ENCODE measurements at places on chromosomes 7 and 10.
A peak's percentile ranks its signal among the peaks of the same experiment; 100 is the strongest.

GRCh38 chr10:58513188-58514110 is 777 bp downstream of the BICC1 start:
- no peak for DNase-seq

DNA sequence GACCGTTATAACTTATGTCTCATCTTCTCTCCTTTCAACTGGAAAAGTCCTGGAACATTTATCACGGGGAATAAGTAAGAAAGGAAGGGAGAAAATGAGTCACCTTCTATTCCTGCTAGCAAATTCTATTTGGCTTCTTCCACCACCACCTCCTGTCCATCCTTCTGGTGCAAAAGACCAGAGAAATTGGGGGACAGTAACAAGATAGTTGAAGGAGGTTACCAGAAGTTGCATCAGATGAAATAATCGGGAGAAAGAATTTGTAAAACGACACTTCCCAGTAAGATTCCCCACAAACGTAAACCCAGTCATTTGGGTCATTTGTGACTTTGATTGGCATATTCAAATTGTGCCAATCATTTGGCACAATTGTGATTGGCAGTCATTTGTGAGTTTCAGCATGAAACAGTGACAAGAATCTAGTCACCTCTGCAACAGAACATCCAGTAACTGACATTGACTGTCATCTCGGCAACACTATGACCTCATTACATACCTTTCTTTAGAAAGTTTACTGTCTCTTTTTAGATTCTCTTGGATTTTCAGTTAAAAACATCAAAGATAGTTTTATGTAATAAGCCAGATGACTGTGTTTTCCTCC is 51.3 kb upstream of the PIK3CG start:
- no peak for DNase-seq

DNA sequence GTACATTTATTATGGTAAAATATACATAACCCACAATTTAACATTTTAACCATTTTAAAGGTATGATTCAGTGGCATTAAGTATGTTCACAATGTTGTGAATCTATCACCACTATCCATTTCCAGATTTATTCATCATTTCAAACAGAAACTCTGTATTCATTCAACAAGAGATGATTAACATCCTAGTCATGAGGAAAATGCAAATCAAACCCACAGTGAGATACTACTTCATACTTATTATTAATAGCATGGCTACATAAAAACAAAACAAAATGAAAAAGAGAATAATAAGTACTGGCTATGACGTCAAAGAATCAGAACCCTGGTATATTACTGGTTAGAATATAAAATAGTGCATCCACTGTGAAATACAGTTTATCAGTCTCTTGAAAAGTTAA is 386.6 kb upstream of the POM121L12 start:
- DNase-seq = no peak

- no peak for DNase-seq
Measured at GRCh38 chr10:94192333-94192732, 170.4 kb downstream of the NOC3L start.

DNA sequence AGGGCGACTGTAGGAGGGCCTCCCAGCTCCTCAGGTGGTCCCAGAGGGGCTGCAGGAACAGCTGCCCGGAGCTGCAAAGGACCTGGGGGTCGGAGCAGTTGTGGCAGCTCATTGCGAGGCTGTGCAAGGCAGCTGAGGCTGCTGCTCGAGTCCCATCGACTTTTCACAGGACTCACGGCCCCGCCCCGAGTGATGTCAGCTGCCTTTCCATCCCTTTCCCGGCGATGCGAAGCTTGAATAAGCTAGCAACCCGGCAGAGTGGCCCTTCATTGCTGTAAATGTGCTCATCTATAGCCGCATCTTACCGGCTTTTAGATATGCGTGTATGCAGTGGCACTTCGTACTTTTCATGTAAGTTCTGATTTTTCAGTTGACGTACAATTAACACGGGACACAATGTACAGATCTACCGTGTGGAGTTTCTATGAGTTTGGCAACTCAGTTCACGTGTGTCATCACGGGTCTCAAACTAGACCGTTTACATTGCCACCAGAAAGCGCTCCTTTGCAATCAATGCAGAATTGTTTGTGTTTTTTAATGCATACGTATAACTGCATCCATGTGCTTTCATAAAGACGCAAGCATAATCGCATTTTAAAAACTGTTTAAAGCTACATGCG is at the start of gene CH25H:
CH25H (minus strand) TSS at position 137 of the 620 bp plus-strand sequence; CDS start at position 112, 25 bp downstream.
- DNase-seq = no peak

DNA sequence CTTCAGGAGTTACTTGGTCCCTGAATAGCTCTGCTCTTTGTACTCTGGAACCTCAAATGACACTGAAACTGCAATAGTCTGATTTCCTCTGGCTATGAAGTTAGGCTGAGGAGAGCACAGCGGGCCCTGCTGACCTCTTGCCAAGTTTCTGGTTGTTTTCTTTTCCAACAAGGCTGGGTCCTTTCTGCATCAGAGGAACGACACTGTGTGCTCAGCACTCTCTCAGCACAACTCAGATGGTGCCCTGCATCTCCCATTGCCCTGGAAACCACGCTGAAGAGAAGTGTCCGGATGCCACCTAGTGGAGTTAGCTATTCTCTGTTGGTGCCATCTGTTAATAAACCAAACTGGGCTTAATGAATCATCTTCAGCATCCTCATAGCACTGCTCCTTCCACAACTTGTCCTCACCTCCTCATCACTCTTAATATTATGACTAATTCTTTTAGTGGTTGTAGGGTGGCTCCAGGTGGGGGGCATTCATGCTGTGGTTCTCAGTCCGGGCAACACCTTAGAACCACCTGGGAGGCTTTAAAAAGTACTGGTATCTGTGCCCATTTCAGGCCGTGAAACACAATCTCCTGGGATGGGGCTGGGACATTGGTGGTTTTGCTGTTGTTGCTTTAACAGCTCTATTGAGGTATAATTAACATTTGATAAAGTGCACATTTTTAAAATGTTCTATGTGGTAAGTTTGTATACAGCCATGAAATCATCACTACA is 8.2 kb upstream of the EFCAB10 start:
- peak; percentile 25 for DNase-seq

DNA sequence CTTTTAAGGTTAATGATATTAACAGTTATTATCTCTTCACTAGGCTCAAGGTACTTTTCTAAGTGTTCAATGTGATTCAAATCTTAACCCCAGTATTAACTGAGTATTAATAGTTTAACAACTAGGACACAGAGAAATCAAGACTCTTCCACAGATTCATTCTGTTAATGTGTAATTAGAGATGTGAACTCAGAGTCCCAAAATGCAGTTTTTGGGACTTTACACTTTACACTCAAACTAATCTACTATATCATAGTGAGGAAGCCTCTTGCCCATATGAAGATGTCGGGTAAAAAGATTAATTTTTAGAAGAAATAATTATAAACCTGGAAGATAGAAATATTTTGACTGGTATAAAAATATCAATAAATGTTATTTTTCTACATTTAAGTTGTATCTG is 644.5 kb upstream of the LRRTM3 start:
- no peak for DNase-seq

DNA sequence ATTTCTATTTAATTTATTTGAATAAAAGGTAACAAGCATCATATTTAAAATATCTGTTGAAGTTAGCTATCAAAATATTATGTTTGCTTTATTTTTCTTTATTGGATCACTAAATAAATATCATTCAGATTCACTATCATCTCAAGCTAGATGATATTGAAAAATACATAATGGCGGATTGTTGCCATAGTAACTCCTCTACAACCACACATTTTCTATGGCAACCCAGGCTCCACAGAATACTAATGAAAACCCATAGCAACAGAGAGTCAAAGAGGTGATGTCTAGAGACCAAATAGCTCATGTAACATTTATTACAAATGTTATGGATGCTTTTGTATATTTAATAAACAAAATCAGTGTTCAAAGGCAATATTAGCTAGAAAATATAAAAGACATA is 148.9 kb upstream of the CDK1 start:
- DNase-seq = no peak

- no peak for DNase-seq
Measured at GRCh38 chr10:77333610-77334340, 303.8 kb downstream of the KCNMA1 start.

GRCh38 chr10:85862771-85863170 is 503.8 kb downstream of the GRID1 start:
- no peak for DNase-seq

- no peak for DNase-seq
Measured at GRCh38 chr7:88293866-88294265, 12.8 kb downstream of the STEAP4 start.

- DNase-seq = no peak
Measured at GRCh38 chr10:125064681-125065492, 95.5 kb downstream of the CTBP2 start.

DNA sequence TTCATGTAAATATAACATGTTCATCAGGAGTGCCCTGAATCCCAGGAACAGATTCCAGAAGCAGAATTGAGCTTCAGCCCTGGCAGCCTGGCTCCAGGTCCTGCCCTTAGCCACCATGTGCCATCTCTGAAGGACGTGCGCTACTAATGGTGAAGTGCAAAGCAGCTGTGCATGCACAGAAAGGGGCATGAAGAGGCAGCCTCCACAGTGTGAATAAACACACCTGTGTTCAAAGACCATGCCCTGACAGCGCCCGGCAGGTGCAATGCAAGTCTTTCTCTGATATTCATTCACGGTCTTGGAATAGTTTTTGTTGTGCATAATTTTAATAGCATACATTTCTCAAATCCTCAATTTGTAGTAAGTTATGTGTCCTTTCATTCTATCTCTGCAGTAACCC is 250.4 kb upstream of the TCERG1L start:
- no peak for DNase-seq

GRCh38 chr7:116727432-116728009 is 55.5 kb downstream of the MET start:
- no peak for DNase-seq

DNA sequence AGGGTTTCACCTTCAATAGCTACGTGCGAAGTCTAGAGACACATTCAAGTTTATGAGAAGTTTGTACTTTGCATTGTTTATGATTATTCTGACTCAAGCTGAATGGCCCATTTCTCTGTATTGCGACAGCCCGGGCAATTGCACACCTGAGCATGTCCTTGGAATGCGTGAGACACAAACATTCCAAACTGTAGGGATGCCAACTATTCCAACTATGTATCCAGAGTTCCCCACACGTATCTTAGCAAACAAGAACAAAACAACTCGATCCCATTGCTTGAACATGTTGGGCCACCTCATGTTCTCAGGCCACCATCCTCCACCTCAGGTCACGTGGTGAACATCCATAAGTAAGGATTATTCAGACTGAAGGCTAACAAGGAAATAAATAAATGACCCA is 51.4 kb upstream of the EGFR start:
- DNase-seq = no peak

DNA sequence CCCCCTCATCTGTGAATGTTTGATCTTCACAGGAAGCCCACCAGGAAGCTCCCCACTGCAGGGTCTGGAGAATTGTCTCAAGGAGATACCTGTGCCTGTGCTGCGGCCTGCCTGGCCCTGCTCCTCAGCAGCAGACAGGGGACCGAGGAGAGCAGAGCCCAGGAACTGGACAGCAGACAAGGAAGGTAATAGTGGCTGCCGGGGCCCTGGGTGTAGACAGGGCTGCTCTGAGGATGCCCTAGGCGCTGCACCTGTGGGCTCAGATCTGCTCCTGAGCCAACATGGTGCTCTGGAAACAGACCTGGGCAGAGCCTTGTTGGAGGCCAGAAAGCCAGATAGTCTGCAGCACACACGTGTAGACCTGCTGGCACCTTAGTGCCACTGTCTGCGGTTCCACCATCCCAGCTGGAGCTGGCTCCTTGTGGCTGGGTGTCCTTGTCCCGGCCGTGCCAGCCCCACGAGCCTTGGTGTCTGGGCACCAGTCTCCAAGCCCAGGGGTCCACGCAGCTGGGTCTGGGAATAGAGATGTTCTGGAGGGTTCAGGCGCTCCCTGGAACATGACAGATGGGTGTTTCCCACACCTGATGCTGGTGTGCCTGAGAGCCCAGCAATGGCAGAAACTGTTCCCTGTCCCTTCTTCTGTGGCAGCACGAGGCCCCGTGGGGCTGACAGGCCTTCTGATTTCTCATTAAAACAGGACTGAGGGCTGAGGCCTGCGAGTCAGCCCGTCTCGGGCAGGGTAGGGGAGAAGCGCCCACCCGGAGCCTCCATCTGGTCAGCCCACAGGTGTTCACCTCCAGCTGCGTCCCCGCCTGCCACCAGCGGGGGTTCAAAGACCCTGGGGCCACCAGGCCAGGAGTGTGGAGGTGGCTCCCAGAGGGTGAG is 44.7 kb downstream of the ZNF467 start:
- no peak for DNase-seq

- DNase-seq = no peak
Measured at GRCh38 chr10:122847782-122848604, 2.3 kb upstream of the CUZD1 start.

GRCh38 chr10:121078672-121079102 is 227.5 kb downstream of the WDR11 start:
- DNase-seq = no peak

DNA sequence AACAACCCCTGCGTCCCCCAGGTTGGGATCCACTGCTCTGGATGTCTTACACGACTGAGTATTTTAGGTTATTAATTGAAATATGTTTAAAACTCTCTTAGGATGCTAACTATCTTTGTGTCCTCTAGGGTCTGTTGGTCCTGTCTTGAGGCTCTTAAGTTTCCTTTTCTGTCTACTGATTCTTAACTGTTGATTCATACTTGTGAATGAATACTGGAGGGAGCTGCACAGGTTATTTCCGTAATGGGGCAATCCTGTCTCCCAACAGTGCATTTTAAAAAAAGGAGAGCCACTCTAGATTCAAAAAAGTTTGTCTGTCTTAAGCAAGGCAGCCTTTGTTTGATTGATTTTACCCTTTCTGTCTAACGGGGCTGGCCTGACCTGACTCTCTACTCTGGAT is 237.6 kb upstream of the POM121L12 start:
- DNase-seq = no peak

GRCh38 chr7:14407246-14408015 is 418.0 kb upstream of the ETV1 start:
- no peak for DNase-seq

- no peak for DNase-seq
Measured at GRCh38 chr10:35501923-35502322, 103.2 kb upstream of the GJD4 start.

- DNase-seq = no peak
Measured at GRCh38 chr10:117736655-117737054, 194.1 kb downstream of the EMX2 start.

- no peak for DNase-seq
Measured at GRCh38 chr7:32170838-32171237, 100.6 kb upstream of the PDE1C start.

DNA sequence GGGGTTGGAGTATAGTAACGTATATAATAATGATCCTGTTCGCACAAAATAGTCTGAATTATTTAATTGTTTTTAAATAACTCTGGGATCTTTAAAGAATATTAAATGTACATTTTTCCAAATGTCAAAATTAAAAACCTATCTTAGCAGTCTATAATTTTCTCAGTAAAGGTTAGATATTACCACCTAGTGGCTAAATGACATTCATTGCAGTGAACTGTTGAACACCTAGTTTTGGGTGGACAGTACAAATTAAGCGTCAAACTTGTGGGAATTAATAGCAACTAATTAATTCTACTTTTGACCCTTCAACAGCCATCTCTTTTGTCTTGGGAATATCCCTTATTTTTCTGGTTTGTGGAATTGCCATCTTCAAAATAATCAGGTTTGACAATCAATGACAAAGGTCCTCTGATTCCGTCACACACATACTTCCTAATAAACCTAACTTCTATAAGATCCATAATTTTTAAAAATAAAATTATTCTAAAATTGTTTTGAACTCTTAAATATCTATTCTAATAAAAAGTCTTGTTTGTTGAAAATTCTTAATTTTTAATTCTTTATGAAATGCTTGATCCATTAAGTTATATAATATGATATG is 165.7 kb downstream of the SEMA3D start:
- no peak for DNase-seq
